ENCODE measurements at places on chromosomes 3 and 15.

- DNase-seq, result no peak
Measured at GRCh38 chr3:106083207-106083606, 214.4 kb upstream of the CBLB start.

GRCh38 chr3:12658593-12659058 is 5.3 kb downstream of the RAF1 start:
- no peak for DNase-seq

DNA sequence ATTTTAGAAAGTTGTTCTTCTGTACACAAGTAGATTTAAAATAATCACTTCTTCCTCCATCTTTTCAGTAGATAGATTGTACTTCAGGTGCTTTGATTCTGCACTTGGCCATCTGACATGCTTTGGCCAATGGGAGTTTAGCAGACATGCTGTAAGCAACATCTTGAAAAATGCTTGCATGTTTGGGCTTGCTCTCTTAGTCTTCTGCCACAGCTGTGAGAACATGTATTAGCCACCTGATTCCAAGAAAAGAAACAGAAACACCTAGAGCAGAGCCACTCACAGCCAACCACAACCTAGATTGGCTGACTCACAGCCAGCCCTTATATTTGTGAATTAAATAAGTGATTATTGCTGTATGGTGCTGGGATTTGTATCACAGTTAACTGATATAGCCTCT is 70.2 kb upstream of the GADL1 start:
- no peak for DNase-seq

DNA sequence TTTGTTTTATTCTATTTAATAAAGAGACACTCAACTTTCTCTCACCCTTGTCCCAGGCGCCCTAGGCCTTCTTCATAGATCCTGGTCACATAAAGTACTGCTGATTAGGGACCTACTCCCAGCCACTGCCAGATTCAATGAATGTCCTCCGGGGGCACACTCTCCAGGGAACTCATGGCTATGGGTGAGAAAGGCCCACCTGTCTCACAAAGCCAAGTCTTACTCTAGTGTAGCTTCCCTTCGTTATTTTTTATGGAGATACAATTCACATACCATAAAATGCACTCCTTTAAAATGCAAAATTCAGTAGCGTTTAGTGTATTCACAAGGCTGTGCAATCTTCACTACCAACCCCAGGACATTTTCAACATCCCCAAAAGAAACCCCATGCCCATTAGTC is 87.8 kb downstream of the ADCY5 start:
- DNase-seq, result no peak

- DNase-seq, result no peak
Measured at GRCh38 chr15:67225336-67225735, 29.1 kb downstream of the AAGAB start.

- DNase-seq, result no peak
Measured at GRCh38 chr15:70566047-70566835, 197.1 kb downstream of the UACA start.

GRCh38 chr3:174863488-174863887 is 4.4 kb downstream of the NAALADL2 start:
- no peak for DNase-seq

GRCh38 chr3:194237110-194237509 is 101.2 kb downstream of the HES1 start:
- DNase-seq, result no peak

GRCh38 chr3:35772381-35773015 is 133.2 kb downstream of the ARPP21 start:
- no peak for DNase-seq

GRCh38 chr3:112053229-112053628 is 18.7 kb downstream of the TMPRSS7 start:
- DNase-seq, result no peak

DNA sequence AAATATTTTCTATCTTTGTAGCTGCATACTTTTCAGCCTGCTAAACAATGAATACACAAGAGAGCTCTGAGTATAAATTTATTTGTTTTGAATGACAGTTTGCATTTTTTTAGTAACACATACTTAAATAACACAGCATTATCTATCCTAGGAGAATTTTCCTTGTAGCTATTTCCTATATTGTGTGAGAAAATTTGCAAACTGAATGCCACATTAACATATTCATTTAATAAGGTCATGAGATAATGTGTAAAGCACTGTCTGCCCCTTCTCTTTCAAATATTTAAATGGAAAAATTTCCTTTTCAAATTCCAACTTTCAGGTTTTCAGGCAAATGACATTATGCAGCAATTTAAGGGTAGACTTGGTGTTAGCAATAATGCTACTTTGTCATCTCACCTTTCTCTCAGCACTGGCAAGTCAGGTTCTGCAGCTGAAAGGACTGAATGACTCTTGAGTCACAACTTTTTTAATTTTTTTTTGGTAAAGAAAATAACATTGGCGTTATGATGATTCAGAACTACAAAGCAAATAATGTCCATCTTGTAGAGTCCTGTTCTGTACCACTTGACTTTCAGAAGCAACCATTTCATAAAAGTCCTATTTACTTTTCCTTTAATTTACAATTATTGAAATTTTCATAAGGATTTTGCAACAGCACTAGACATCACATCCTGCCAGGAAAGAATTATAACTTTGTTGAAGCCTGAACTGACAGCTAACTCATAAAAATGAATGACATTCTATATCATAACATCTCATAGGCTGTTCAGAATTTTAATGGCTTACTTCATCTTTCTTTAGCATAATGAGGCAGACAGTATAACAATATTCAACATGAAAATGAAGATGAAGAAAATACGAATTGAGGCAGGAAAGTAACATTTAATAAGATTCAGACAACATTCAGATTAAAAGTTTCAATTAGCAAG is 681.6 kb upstream of the SEMA6D start:
- DNase-seq, result no peak

DNA sequence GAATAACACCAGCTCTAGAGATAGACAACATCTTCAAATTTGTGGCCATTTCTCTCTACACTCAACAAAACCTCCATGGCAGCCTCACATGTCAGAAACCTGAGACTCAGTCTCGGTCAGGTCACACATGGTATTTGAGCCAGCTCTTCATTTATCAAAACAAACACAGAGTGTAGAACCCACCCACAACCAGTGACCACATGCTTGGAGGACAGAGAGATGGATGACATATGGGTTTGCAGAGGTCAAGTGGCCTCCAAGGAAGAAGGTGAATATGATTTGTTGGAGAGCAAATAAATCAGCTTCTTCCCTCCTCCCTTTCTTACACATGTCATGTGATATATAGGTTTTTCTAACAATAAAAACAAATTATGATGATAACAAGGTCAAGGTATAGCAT is 278.1 kb upstream of the LRTM1 start:
- DNase-seq, result no peak

DNA sequence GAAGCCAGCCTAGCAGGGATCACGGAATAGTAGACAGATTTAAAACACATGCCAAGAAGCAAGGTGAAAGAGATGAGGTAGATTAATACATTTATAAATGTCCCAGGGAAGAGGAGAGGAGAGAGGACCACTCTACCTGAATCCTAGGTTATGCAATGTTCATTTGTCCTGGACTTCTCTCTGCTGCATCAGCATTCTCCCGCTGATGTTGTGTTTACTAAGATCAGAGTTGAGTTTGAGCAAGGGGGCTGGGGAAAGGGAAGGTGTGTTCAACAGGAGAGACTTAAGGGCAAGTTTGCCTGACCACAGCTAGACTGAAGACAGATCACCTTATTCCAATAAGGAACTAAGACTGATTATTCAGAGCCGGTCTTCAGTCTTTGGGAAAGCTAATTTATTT is 1.1 kb upstream of the KPNA1 start:
- DNase-seq, result no peak

GRCh38 chr15:101351736-101352135 is 56.7 kb upstream of the SNRPA1 start:
- DNase-seq, result no peak

- DNase-seq, result no peak
Measured at GRCh38 chr3:42662813-42663535, 9.5 kb downstream of the ZBTB47 start.

DNA sequence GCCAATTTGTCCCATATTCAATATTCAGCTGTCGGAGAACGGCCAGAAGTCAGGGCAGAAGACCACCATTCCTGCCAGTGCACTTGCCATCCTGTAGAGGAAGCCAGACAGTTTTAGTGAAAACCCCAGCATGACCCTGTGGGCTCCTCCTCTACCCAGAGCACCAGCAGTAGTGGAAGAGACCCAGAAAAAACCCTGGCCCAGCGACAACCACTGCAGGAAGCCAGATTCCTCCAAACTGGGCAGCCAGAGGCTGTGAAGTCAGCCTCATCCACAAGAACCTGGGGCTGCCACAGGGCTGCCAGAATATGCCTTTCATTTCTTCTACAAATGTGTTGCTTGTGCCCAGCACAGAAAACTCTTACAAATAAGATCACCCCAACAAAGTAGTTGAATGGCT is 67.3 kb downstream of the HMCES start:
- DNase-seq, result no peak

GRCh38 chr15:80456517-80457492 is 52.6 kb downstream of the ARNT2 start:
- DNase-seq, result no peak

DNA sequence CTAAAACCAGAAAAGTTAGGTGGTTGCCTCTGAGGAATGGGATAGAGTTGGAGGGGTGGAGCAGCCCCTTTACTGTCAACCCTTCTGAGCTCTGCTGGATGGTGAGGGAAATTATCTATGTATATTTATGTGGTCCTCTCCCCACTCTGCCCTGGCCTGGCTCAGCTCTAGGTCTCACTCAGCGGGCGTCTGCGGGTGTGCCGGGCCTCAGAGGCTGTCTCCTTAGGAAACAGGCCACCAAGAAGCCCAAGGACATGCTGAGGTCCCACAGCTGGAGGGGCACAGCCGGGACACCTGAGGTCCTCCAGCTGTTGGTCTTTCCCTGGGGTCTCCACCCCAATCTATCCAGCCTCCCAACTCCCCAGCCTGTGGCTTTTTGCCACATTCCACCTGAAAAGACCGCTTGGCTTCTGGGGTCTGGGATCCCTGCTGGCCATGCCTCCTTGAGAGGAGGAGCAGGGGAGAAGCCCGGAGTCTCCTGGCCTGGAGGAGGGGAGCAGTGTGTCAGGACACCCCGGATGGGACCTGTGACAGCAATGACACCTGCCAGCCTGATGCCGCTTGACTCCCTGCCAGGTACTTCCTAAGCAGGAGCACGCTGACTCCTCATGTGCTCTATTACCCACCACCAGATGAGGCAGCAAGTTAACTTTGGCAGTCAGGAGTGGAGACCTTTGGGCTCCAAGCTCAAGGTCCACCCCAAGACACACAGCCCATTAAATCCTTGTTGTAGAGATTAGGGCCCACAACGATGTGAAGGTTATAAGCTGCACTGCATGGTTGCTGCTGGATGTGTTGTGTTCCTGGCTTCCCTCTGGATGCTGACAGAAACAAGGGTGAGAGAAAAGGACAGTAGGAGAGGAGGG is at the start of gene SLC28A1:
Gene SLC28A1, plus strand, starts transcription at position 747 of the 866 bp plus-strand sequence. CDS start 3,099 bp downstream, outside the sequence.
- DNase-seq, result no peak

- no peak for DNase-seq
Measured at GRCh38 chr15:31357148-31357547, 30.5 kb downstream of the KLF13 start.

- DNase-seq, result no peak
Measured at GRCh38 chr15:67512140-67512539, 8.8 kb upstream of the C15orf61 start.

GRCh38 chr3:51945031-51945840 is 3.1 kb downstream of the PARP3 start:
- no peak for DNase-seq

DNA sequence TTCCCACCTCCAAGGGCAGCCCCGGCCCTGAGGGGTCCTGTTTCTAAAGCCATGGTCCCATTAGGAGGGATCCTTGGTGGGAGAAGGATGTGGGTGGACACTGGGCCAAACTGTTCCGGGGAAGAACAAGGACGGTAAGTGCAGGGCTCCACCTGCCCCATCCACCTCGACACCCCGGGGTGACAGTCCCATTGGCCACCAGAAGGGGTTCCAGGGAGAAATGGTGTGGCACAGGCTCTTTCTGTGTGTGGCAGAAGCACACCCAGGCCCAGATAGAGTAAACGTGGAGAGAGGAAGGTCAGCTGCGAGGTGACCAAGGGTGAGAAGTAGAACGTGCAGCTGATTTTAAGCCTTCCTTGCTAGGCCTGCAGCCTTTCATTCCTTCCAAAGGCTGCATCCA is 12.0 kb downstream of the TKT start:
- no peak for DNase-seq

DNA sequence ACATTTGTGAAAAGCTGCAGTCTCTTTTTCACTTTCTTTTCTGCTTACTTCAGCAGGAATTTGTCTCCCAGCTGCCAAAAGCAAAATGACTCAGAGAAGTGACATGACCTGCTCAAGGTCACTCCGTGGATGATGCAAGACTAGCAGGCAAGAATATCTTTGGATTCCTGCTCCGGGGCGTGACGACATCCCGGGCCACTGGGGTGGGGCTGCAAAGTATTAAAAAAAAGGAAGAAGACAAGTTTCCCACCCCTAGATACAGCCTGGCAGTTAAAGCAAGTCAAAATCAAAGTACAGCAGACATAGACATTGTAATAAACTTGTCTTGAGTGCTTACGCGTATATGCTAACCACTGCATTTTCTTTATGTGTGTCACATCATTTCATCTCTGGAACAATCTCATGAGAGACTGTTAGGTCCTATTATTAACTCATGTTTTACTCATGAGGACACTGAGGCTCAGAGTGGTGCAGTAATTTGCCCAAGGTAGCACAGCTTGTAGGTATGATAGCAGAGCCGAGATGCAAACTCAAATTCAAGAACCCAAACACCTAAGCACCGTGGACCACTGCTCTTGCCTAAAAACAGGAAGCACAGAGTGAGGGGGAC is 485.2 kb upstream of the PROK2 start:
- DNase-seq, result no peak

GRCh38 chr15:67059127-67059553 is 6.3 kb upstream of the SMAD3 start:
- no peak for DNase-seq

DNA sequence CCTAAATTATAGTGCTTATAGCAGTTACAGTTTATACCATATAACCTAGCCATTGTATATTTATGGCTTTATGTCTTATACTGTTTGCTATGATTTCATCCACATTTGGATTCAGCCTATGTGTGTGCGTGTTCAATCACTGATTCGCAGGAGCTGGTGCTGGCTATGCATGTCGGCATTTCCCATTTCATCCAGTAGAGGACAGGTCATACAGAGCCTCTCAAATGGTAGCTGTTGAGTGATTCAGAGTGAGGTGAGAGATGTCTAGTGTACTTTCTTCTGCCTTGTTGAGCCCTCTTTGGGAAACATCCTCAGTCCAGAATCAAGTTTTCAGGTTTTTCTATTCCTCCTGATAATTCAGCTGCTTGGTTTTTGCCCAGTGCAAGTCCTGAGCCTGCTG is 76.1 kb downstream of the FRMD4B start:
- no peak for DNase-seq

Data from activated CD4-positive, alpha-beta T cell treated with anti-CD3 and anti-CD28 coated beads, Interleukin-2, amount 50 U/mL, for 4 hours (primary cell).